ENCODE measurements at places on chromosomes 13 and 19.

- no peak for DNase-seq
Observed at GRCh38 chr13:108437496-108437895, 168.0 kb downstream of the TNFSF13B start.

DNA sequence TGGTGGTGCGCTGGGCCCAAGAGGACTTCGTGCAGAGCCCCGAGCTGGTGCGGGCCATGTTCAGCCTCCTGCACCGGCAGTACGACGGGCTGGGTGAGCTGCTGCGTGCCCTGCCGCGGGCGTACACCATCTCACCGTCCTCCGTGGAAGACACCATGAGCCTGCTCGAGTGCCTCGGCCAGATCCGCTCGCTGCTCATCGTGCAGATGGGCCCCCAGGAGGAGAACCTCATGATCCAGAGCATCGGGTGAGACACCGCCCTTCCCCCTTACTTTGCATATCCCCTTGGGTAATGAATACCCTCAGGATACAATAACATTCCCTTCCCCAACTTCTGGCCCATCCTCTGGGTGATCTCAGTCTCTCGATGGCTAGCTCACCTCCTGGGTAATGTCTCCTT, 60.9 kb downstream of the RYR1 start:
- DNase-seq = no peak

GRCh38 chr13:73399347-73400216, 340.8 kb downstream of the KLF5 start:
- no peak for DNase-seq

DNA sequence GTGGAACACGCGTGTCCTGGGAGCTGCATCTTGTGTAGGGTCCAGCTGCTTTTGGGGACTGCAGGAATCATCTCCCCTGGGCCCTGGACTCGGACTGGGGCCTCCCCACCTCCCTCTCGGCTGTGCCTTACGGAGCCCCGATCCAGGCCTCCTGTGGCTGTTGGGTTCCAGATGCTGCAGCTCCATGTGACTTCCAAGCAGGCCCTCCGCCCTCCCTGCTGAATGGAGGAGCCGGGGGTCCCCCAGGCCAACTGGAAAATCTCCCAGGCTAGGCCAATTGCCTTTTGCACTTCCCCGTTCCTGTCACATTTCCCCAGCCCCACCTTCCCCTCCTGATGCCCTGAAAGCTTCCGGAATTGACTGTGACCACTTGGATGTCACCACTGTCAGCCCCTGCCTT, 6.2 kb upstream of the PGLS start:
- no peak for DNase-seq

GRCh38 chr19:53772943-53773342, 51.2 kb downstream of the NLRP12 start:
- DNase-seq = no peak

- DNase-seq = no peak
Observed at GRCh38 chr19:47464675-47465419, 6.8 kb downstream of the SLC8A2 start.
